ENCODE measurements at places on chromosomes 12 and 14.

DNA sequence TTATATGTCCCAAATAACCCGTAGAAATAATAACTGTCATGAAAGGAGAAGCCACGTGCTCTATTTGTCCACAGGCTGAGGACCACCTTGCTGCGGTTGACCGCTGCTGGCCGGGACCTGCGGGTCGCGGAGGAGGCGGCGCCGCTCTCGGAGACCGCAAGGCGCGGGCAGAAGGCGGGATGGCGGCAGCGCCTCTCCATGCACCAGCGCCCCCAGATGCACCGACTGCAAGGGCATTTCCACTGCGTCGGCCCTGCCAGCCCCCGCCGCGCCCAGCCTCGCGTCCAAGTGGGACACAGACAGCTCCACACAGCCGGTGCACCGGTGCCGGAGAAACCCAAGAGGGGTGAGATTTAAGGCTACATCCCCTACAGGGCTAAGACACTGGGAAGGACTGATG, 21.0 kb downstream of the RPGRIP1 start:
- DNase-seq: peak; percentile 1

DNA sequence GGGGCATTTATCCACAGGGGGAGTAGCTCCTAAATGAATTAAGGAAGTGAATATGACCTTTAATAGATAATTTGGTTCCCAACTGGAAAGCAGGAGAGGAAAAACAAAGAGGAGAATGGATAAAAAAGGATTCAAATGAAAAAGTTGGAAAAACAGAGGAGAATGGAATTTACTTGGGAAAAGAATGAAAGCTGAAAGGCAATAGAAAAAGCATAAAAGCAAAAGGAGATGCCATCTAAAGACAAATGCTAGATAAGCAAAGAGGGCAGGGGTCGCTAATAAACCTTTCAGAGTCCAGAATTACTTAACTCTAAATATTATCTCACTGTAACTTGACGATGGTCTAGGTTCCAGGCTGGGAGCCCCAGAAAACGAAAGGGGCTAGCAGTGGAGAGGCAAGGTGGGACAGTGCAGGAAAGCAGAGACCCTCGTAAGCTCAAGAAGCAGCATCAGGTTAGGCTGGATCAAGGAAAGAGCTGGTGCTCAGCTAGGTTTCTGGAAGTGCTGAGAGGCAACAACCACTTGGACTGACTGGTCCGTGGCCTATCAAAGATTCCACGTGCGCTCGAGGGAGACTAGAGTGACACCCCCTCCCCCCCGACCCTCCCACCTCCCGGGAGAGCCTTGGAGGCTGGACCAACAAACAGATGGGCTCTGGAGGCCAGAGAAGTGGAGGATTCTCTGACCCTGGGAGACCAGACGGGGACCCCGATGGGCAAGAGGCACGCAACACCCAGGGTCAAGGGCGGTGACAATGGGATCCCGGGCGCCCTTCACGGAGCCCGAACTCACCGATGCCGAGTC, 1.2 kb downstream of the SLC2A13 start:
- DNase-seq: no peak

- no peak for DNase-seq
These were observed 73.7 kb downstream of the DCAF5 start for GRCh38 chr14:69079188-69079742.

DNA sequence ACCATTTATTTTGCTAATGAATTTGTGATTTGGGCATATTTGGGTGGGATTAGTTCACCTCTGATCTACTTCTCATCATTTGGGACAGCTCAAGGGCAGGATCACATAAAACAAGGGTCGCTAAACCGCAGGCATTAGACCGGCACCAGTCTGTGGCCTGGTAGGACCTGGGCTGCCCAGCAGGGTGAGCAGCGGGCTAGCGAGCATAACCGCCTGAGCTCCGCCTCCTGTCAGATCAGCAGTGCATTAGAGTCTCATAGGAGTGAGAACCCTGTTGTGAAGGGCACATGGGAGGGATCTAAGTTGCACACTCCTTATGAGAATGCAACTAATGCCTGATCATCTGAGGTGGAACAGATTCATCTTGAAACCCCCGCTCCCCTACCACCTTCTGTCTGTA, 785.3 kb downstream of the TRHDE start:
- DNase-seq: no peak

- no peak for DNase-seq
These were observed 4.3 kb upstream of the BRMS1L start for GRCh38 chr14:35821564-35822411.

DNA sequence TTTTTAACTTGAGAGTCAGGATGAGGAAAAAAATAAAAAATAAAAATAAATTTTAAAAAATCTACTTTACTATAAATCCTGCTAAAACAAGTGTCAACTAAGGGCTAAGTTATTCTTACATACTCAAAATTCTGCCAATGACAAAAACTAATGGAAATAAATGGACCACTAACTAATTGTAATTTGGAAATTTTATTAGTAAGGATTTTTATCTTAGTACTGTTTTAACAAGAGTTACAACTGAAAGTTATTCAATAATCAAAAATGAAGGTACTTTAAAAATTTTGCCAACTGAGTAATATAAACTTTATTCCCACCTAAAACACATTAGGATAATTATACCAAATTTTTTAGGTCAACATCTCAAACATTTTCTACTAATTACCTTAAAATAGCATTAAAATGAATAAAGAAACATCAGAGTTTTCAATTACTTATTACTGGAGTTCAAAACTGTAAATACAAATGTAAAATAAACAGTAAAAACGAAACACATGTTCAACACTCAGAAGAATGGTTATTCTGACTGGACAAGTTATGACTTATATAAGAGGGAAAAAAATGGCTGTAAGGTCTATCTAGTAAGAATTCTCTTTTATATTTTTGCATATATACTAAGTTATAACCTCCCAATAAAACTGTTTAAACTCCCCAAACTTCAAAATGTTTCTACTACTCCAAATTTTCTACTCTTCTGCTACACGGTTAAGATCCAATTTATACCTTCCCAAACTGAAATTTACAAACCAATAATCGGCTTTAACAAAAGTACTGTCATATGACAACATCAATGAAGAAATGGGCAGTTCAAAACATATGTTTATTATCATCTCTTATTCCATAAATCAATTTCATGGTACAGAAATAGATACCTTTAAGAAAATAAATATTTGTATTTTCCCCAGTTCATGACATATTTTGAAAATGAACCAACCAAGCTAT, 2.7 kb downstream of the HECTD1 start:
- DNase-seq: no peak

- no peak for DNase-seq
These were observed 35.7 kb downstream of the STK38L start for GRCh38 chr12:27279826-27280225.

DNA sequence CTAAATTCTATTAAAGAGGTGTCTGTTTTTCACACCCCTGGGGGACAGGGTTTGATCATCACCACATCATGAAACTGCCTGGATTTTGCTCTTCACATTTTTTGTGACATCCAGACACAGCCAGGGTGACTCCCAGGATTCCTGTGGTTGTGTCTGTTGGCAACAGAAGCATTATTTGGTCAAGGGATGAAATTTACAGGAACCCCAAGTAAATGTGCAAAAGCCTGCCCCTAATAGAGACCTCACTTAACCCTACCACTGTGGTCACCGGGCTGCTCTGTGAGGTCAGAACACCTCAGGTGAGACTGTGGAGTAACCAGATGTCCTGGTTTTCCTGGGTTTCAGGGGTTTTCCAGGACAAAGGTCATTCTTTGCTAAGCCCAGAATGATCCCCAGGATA, 103.8 kb downstream of the DAD1 start:
- no peak for DNase-seq

DNA sequence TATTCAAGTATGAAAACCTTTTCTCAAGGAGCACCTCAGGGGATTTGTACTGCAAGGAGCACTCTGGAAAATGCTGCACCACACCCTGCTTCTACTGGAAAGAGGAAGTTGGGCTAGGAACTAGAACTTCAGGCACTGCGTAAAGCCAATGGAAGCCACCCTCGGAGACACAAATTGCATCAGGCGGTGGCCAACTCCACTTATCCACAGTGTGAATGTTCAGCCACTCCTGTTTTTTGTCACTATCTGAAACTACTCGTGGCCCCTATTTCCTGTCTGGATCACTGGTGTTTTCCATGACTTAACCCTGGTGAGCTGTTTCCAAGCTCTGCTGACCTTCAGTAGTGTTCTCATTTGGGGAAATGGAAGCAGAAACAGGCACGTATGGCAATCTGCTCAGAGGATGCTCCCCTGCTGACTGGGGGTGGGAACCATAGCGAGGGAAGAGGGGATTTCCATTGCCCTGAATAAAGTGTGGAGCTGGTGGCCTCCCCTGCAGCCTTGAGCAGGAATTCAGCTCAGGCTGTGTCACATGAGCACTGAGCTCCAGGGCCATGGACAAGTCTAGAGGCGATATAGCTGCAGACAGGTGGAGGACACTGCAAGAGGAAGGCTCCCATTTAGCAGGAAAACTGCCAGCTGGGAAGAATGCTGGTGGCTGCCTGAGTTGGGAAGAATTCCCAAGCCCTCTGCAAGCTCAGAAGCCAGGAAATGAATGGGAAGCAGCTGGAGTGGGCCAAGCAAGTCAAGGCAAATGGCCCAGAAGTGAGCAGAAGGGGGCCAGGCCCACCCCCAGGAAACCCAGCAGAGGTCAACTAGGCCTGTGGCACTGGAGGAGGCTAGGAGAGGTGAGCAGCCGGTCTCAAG, 50.5 kb upstream of the RAP1B start:
- no peak for DNase-seq

GRCh38 chr14:81062816-81063215, 107.4 kb downstream of the TSHR start:
- DNase-seq: no peak

All from effector CD8-positive, alpha-beta T cell (primary cell).